Breast epithelium (tissue), 4 donors: ENCODE measurements at places on chromosomes 6 and 20. TPM values are rescaled to one million over a fixed set of nuclear protein-coding genes. Genes with fewer than 3 reads are reported as not detected.

Gene TINAG
- total RNA-seq = not detected

Gene CDH26
- 3.1 TPM for total RNA-seq

Gene PRDM1
- 16.0 TPM for total RNA-seq

Gene PRSS16
- total RNA-seq = 31.0 TPM

Gene GSTA2
- not detected for total RNA-seq

DNA sequence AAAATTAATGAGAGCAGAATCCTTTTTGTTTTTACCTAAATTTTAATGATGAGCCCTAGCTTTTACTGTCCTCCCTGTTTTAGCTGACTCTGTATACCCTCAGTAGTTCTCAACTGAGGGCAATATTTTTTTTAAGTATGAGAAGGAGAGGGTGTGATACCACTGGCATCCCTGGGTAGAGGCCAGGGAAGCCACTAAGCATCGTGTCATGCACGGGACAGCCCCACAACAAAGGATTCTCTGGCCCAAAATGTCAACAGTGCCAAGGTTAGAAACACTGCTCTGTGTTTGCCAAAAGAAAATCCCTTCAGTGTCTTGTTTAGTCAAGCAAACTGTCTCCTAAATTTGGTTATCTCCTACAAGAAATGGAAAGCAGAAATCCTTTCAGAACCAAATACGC lies 210.4 kb downstream of the KCNQ5 start:
- DNase-seq = no peak

DNA sequence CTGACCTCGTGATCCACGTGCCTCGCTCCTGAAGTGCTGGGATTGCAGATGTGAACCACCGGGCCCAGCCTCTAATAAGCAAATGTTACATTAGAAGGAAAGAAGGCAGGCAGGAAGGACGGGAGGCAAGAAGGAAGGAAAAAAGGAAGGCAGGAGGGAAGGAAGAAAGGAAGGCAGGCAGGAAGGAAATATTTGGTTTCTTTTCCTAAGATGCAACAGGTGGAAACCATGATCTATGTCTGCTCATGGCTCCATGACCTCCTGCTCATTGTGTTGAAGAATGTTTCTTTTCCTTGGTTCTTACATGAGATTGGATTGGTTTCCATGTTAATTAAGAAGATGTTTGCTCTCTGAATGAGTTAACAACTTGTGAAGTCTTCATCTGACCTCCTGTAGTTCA lies 91.8 kb upstream of the SNX9 start:
- DNase-seq = no peak

- DNase-seq = peak; percentile 52
These were observed 139.1 kb downstream of the KIF16B start for GRCh38 chr20:16434062-16434664.

GRCh38 chr6:48111143-48111506 lies at the start of gene PTCHD4:
Gene PTCHD4 (minus strand): TSS chr6:48111197. CDS start chr6:48068957, 42,240 bp downstream.
- DNase-seq = peak; percentile 44

DNA sequence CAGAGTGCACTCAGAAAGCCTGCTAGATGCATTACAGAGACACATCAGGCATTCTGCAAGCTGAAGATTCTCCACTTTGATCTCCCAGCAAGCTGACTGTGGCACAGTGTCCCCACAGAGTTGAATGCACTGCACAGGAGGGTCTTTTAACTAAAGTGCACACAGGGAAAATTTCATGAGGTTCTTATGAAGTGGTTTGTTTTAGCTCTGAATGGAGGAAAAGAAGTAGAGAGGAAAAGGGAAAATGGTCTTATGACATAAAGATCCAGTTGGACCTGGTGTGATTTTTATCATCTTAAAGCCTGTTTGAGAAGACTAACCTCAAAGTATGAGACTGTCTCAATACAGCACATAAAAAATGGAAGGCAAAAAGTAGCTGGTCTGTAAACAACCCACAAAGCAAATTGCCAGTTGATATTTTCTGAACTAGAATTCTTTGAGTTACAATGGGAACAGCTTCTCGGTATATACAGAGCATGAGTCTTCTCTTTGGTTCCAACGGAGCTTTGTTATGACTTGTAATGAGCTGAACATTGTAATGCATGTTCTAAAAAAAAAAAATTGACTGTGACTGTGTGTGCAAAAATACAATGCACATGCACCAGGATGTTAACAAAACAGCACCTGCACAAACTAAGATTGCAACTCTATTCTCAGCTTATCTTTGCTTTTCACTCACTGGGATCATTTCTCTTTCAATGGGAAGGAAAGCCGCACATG lies 383.0 kb upstream of the ID4 start:
- DNase-seq = no peak

DNA sequence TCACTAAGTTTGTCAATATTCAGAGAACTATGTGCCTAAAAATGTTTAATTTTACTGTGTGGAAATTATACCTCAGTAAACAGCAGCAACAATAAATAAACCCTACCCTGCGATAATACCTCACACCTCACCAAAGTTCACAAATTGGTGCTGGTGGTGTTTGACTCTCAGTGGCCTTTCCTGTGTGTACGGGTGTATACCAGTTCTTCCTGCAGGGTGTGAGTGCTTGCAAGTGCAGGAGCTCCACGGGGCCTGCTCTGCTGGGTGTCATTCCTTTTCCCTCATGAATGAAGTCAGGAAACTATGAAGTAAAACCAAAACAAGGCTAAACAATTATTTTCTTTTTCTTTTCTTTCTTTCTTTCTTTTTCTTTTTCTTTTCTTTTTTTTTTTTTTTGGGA lies 4.1 kb upstream of the ENPP5 start:
- no peak for DNase-seq

DNA sequence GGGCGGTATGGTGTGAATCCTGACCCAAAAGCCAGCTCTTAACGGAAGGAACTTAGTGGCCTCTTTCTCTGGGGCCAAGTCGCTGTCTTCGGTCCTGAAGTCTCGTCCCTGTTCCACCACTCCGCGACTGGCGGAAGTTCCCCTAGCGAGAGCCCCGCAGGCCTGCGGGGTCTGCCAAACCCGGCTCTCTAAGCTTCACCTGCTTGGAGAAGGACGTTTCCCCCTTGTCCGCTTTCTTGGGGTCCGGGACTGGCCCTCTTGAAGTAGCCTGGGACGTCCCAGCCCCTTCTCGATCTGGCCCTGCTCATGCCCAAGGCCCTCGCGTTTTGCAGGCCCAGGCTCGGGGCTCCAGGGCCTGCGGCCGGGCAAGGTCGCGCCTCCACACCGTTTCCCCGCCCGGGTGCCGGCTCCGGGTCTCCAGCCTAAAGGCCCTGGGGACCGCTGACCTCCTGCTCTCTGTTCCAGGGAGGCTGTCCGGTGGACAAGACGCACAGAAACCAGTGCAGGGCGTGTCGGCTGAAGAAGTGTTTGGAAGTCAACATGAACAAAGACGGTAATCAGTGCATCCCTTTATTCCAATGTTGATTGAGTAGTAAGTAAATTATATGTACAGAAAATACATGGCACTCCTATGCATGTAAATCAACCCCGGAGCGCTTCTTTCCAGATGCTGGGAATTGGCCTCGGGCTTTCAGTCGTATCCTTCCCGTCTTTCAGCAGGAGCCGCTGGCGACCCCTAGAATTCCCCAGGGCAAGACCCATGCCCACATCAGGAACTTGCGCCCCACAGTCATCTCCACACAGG lies 8.8 kb downstream of the NR2E1 start:
- no peak for DNase-seq

DNA sequence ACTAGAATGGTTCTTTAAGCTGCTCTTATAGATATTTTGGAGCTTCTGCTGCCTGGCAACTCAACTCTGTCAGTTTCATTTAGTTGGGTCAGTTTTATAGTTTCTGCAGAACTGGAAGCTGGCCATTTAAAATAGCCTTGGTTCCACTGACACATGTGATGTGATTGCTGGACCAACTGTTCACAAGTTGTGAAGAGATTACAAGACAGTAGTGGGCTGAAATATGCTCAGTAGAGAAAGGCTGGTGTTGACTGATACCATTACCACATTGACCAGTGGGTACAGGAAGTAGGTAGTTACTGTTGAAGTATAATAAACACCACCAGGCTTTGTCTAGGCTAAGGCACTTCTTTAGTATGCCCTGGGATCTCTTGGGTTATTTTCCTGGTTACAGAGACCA lies 39.0 kb downstream of the BCKDHB start:
- no peak for DNase-seq

DNA sequence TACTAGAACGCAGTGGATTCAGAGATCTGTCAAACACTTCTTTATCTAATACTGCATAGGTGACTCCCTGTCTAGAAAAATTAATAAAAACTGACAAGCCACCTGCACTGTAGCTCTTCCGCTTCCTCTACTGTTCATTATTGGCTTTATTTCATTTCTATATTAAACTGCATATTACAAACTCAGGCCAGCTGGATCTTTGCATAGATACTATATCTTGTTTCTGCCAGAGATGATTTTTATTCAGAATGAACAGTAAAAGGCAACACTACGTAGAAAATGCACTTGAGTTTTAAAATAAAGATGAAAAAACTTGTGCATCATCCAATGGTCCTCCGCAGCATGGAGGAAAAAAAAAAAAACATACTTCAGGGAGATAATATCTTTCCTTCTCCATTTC lies 508.3 kb downstream of the PRKN start:
- DNase-seq = no peak

DNA sequence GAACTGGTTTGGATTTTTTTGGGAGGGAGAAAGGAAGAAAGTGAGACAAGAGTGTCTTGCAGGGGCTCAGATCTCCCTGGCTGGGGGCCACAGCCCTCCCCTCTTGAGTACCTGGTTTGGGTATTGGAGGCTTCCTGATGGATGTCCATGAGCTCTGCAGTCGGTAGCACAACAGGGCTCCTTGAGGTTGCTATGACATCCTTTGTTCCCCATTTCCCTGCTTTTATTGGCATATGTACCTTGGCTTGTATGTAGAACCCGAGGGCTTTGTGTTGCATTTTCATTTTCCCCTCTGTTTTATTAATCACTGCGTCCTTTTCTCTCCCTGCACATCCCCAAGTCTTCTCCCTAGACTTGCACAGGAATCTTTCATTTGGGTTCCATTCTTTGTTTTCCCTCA lies 355.5 kb upstream of the TSHZ2 start:
- DNase-seq = no peak
